ENCODE measurements at places on chromosomes 7 and 10. TPM values are rescaled to one million over a fixed set of nuclear protein-coding genes. Genes with fewer than 3 reads are reported as not detected.

The TMEM140 gene
- 23.1 TPM for total RNA-seq

GRCh38 chr7:54961391-54961790, 57.4 kb upstream of the EGFR start:
- H3K27me3 ChIP-seq, result no peaks in the 10 kb centered on the region
- DNase-seq, result no peak
- H3K4me3 ChIP-seq, result no peak overlapping the region
- no peaks in the 10 kb centered on the region for H3K36me3 ChIP-seq

GRCh38 chr7:50864694-50865093, 82.0 kb upstream of the GRB10 start:
- no peaks in the 10 kb centered on the region for H3K4me1 ChIP-seq
- H3K4me3 ChIP-seq, result no peak overlapping the region
- no peak for DNase-seq
- no peak overlapping the region for H3K27ac ChIP-seq
- no peaks in the 10 kb centered on the region for H3K36me3 ChIP-seq

GRCh38 chr7:137209151-137209817, 134.2 kb downstream of the PTN start:
- H3K36me3 ChIP-seq, result no peaks in the 10 kb centered on the region
- H3K4me3 ChIP-seq, result no peak overlapping the region
- H3K4me1 ChIP-seq, result no peaks in the 10 kb centered on the region
- DNase-seq, result no peak

Measured in breast epithelium (tissue), 4 donors.